ENCODE measurements at places on chromosomes 4 and X. TPM values are rescaled to one million over a fixed set of nuclear protein-coding genes. Genes with fewer than 3 reads are reported as not detected.

The SULT1B1 gene
- not detected for total RNA-seq

DNA sequence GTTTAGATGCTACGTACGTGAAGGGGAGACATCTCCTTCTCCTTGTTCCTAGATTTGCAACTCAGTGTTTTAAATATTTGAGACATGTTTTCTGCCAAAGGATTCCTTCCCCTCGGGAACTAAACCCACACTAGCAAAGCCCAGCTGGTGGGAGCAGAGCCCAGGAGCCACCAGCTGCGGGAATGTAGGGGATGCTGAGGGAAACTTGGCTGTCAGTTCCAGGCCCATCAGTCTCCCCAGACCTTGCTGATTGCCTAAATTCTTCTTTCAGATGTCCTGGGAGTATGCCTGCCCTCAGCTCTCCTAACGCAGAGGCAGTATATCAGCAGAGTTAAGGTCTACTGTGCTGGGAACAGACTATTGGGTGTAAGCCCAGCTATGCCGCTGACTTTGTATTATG is 630.0 kb upstream of the TENM3 start:
- no peaks in the 10 kb centered on the region for H3K36me3 ChIP-seq
- peaks cover under 1% of the 10 kb centered on the region for H3K4me1 ChIP-seq
- H3K4me3 ChIP-seq = no peak overlapping the region
- H3K27me3 ChIP-seq = no peaks in the 10 kb centered on the region

GRCh38 chrX:97564496-97564895 is 680.8 kb downstream of the RPA4 start:
- no peak overlapping the region for H3K4me3 ChIP-seq
- H3K36me3 ChIP-seq = no peaks in the 10 kb centered on the region

GRCh38 chr4:40729555-40729954 is 20.2 kb upstream of the NSUN7 start:
- no peak overlapping the region for H3K4me3 ChIP-seq
- no peak for DNase-seq
- H3K4me1 ChIP-seq = peaks cover 12% of the 10 kb centered on the region
- H3K27me3 ChIP-seq = no peaks in the 10 kb centered on the region

GRCh38 chr4:110865611-110866259 is 242.9 kb upstream of the PITX2 start:
- no peaks in the 10 kb centered on the region for H3K27me3 ChIP-seq
- no peak for DNase-seq
- H3K4me1 ChIP-seq = no peaks in the 10 kb centered on the region
- no peaks in the 10 kb centered on the region for H3K36me3 ChIP-seq
